H1 (cell line): ENCODE measurements at places on chromosomes 11 and 22. TPM values are rescaled to one million over a fixed set of nuclear protein-coding genes. Genes with fewer than 3 reads are reported as not detected.

Gene PPP6R3
- total RNA-seq: 146 and 150 TPM in 2 replicates

Gene RAB39A
- total RNA-seq: 17.9 and 19.1 TPM in 2 replicates

Gene CTSC
- 362 and 369 TPM in 2 replicates for total RNA-seq

Gene DRD2
- total RNA-seq: 0.26 and 1.1 TPM in 2 replicates
